ENCODE measurements at places on chromosomes 11 and 22. TPM values are rescaled to one million over a fixed set of nuclear protein-coding genes. Genes with fewer than 3 reads are reported as not detected.

CRYAB gene
- 0.59 TPM for total RNA-seq

MUC6 gene
- total RNA-seq, result 0.49 TPM

PATE4 gene
- total RNA-seq, result not detected

ELFN2 gene
- total RNA-seq, result 2.9 TPM

DDX10 gene
- 48.8 TPM for total RNA-seq

OSM gene
- total RNA-seq, result not detected

PRG2 gene
- total RNA-seq, result not detected
